ENCODE measurements at places on chromosomes 11 and 22. TPM values are rescaled to one million over a fixed set of nuclear protein-coding genes. Genes with fewer than 3 reads are reported as not detected.

Gene CRYBB1
- total RNA-seq = not detected

Gene KLHDC7B
- not detected for total RNA-seq

Gene PIH1D2
- total RNA-seq = 1.0 TPM

Gene USP47
- 75.4 TPM for total RNA-seq

Gene ROM1
- total RNA-seq = 4.6 TPM

Gene OR52E8
- 1.0 TPM for total RNA-seq

Gene RFPL2
- total RNA-seq = not detected

Gene RFPL1
- total RNA-seq = not detected

Gene POU2AF1
- total RNA-seq = not detected

Gene OSM
- total RNA-seq = not detected

Gene PACSIN3
- 16.6 TPM for total RNA-seq

Gene OR52A1
- total RNA-seq = not detected

Gene CD3G
- total RNA-seq = not detected

Gene OR51G1
- not detected for total RNA-seq

Gene EXT2
- total RNA-seq = 162 TPM

Gene TPBGL
- total RNA-seq = 0.14 TPM

Gene SLC22A12
- total RNA-seq = not detected

Gene TMEM9B
- 22.5 TPM for total RNA-seq

Gene DUSP8
- total RNA-seq = 0.14 TPM

Gene EXPH5
- total RNA-seq = 0.22 TPM

Gene IFITM10
- 0.22 TPM for total RNA-seq

Gene OR51B5
- total RNA-seq = 0.57 TPM

Gene RCOR2
- total RNA-seq = 1.6 TPM
